Stimulated activated CD4-positive, alpha-beta T cell treated with anti-CD3 and anti-CD28 coated beads, Interleukin-15, amount 100 ng/mL, for 48 hours (primary cell): ENCODE measurements at places on chromosomes 3 and 15.

DNA sequence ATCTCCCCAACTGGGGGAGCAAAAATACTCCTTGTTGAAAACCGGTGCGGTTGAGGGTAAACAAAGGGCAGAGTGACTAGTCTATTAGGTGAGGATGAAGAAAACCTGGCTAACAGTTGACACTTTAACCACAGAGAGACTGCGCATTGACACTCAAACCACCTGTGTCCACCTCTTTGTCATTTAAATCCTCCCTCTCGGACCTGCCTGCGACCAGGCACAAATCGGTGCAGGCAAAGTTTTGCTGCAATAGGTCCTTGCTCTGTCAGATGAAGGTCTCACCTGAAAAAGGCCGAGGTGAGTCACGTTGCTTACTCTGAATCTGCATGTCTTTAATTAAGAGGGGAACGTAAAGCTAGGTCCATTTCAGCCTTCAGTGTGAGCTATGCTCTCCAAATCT is 494.1 kb upstream of the DPPA4 start:
- no peak for DNase-seq

DNA sequence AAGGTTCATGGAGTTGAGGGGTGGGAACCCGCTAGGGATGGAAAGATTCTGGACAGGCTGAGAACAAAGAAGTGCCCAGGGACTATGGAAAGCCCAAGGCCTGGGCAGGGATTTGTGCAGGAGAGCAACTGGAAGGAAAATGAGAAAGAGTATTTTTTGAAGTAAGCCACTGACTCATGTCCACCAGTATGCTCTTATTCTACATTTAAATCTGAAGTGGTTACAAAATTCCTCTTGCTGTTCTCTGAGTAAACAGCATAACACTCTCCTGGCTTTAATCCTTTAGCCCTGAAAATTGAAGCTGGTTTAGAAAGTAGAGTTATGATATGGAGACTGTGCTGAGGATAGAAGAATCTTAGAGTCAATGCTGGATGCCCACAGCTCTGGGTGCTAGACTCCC is 165.2 kb downstream of the ISL2 start:
- no peak for DNase-seq

DNA sequence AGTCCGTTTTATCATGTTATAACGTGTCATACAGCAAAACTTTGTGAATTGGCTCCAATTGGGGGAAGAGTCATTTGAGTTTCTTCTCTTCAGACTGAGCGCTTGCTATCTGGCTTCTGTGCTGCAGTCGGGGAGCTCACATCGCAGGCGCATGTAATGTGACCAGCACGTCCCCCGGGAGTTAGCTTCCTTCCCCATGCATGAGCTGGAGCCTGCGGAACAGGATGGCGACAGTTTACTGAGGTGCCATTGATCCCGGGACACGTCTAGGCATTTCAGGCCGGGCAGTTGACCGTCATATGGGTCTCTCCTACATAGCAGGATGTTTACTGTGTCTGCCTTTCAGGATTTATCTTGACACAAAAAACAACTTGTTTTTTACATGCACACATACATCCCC is 44.8 kb downstream of the CMTM8 start:
- no peak for DNase-seq

DNA sequence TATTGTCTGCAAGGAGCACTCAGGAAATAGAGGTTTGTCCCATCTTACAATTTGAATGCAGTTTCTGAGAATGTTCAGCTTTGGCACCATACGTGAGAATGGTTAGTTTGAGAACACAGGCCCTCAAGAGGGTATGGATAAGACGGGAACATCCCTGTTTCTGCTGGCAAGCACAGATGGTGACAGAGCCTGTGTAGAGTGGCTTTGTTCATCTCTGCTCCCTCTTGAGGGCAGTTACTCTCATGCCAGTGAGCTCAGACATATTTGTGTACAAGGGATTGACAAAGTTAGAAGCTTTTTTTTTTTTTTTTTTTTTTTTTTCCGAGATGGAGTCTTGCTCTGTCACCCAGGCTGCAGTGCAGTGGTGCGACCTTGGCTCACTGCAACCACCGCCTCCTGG is 71.5 kb upstream of the FILIP1L start:
- no peak for DNase-seq
